Stimulated activated CD8-positive, alpha-beta memory T cell treated with anti-CD3 and anti-CD28 coated beads, Interleukin-7, amount 100 ng/mL, for 4 hours (primary cell): ENCODE measurements at places on chromosomes 11 and 22.

DNA sequence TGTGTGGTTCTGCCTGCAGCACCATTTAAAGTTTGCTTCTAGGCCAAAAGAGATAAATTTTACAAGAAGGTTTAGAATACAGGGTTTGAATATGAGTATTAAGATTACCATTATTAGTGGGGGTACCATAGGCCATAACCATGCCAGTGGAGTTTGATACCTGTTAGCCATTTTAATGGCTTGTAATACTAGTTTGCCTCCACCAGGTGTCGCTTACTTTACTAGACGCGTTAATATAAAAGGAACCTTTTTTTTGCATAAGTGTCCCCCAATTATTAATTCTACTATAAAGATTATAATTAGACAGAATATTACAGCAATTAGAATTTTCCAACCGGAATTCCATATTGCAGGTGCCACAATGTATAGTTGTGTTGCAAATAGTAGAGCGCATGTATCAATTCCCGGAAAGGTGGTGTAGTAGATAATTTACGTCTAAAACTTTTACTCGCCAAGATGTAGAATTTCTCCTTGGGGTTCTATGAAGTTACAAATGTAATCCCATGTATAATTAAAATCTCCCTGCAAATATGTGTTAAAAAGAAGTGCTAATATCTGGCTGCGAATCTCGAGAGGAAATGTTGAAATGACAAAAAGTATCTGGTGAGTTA, 16.1 kb downstream of the MS4A6E start:
- no peak for DNase-seq

GRCh38 chr11:126733685-126734084, 266.9 kb downstream of the KIRREL3 start:
- no peak for DNase-seq

DNA sequence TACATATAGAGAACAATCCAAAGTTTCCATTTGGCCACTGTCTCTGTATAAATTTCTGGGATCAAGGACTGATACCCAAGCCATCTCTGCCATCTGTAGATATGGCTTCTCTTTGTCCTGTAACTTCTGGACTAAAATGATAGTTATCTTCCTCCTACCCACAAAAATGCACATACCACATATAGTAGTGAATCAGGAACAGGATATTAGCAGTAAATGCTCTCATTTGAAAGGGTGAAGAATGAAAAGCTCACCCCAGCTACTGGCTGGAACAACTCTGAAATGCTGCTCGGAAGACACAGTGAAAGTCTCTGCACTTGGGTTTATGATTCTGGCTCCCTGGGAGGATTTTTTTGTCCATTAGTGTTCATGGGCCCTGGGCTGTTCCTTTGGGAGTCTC, 856.4 kb upstream of the LRRC4C start:
- DNase-seq: no peak

- DNase-seq: no peak
Measured at GRCh38 chr11:111367411-111368284, 11.4 kb downstream of the POU2AF1 start.

- DNase-seq: no peak
Measured at GRCh38 chr22:16953206-16954059, 54.6 kb downstream of the GAB4 start.

GRCh38 chr22:49735901-49736421, 91.7 kb downstream of the BRD1 start:
- no peak for DNase-seq

DNA sequence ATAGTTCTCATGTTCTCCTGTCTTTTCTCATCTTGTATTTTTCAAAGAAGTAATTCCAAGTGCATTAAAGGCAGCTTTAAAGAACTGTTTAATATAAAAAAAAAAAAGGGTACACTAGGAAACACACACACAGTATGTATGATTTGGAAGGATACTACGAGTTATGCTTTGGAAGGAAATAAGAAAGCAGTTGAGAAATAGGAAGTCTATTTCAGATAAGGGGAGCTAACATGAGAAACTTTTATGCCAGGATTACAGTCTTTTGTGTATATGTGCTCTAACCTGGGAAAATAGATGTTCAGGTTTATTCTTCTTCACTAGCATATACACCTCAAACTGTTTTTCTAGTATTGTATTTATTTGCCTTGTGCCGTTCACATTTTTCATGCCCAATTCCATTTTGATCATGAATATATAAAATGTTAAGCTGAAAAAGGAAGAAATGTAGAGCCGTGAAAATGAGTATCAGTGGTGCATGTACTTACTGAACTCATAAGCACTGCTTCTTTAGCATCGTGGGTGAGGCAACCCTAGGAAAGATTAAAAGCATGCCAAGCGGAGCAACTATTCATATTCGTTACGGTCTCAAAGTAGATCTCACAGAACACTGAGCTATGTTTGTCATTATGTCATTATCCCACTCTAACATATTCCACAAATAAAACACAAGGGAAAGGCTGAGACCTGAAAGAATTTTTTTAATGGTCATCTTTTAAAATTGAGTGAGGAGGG, 59.6 kb downstream of the GUCY1A2 start:
- DNase-seq: no peak

- no peak for DNase-seq
Measured at GRCh38 chr22:20859615-20860014, 808 bp downstream of the SNAP29 start.

DNA sequence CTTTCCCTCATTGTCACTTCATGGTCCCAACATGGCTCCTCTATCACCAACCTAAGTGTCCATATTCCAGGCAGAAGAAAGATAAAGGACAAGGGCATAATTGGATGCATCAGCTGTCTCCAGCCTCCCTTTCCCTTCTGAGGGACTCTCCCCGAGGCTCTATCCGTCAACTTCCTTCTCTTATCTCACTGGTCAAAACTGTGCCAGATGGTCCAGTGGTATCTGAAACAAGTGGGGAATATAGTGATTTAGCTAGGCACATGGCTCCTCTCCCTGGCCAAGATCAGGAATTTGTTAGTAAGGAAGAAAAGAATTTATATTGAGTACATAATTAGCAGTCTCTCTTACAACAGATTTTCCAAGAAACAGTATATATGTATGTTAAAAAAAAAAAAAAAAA, 12.6 kb upstream of the SPON1 start:
- no peak for DNase-seq

DNA sequence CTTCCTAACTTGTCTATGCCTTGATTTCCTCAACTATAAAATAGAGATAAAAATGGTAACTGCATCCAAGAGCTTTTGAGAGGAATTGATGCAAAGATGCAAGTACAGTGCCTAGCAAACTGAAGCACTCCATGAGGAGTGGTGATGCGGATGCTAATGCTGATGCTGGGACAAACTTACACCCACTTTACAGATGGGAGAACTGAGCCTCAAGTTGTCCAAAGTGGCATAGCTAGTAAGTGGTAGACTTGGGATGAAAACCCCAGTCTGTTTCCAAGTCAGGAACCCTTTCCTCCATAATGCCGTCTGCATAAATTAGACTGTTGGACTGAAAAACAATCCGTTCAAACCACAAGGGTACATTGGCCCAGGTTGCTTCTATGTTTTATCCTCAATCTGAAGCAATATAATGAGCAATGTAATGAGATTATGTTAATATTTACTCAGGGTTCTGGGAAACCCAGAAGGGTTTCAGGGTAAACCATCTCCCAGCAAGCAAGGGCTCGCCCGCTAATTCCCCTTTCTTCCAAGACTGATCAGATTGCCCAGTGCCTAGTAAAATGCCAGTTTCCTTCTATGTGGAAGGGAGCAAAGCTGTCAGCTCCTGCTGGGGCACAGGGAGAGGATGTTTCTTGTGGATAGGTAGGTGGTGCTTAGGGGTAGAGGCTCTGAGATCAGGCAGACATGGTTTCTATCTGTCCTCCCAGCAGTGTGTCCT, 10.4 kb upstream of the EHF start:
- no peak for DNase-seq

- no peak for DNase-seq
Measured at GRCh38 chr11:11622340-11622706, 518 bp upstream of the GALNT18 start.

DNA sequence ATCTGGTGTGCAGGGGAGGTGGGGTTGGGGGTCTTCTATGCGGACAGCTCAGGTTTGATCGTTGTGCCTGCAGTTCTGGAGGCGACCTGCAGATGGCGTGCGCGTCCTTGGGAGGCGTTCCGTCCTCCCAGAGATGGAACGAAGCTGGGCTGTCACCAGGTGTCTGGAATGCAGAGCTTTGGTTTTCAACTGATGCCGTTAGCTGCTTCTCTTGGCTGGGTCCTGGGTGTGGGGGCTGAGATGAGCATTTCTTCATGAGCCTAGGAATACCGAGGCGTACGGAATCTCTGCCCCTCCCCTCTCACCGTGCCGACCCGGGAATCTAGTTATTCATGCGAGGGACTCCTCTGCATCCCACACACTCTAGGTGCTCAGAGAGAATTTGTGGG, 98.6 kb downstream of the CEP164 start:
- DNase-seq: peak; percentile 24

GRCh38 chr11:27020751-27021150, 19.9 kb upstream of the BBOX1 start:
- no peak for DNase-seq

GRCh38 chr11:66892911-66893310, 36.0 kb downstream of the LRFN4 start:
- DNase-seq: no peak

DNA sequence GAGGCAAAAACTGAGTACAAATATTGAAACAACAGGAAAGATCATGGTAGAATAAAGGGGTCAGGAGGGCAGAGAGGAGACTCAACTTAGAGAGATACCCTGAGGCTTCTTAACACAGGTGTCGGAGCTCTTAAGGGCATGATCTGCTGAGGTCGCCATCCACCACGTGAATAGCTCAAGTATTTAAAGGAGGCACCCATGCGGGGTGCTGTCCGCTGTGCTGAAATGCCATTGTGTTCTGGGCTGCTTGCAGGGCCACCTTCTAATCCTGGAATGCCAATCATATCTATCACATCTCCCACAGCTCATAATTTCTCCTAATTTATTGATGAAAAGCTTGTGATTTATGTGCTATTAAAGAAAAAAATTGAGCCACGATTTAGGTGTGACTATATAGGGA, 90.2 kb downstream of the SEZ6L start:
- DNase-seq: no peak

DNA sequence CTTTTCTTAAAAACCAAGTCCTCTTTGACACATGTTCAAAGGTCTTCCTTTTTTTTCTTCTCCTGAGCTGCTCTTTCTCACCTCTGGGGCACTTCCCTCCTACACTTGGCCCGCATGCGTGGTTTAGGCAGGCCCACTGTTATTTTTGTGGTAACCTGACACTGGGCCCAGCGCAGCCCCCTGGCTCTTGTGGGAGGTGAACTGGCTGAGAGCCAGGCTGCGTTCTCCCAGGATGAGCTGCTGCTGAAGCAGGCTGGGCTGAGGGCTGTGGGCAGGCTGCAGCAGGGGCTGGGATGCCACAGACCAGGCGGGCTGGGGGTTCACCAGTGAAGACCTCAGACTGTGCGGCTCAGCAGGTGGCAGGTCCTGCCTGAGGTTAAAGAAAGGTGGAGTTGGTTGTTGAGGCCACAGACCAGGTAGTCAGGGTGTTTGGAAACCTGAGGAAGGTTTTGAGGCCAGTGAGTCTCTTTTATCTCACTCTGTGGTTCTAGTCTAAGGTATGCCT, 72.4 kb downstream of the TEAD1 start:
- DNase-seq: no peak

DNA sequence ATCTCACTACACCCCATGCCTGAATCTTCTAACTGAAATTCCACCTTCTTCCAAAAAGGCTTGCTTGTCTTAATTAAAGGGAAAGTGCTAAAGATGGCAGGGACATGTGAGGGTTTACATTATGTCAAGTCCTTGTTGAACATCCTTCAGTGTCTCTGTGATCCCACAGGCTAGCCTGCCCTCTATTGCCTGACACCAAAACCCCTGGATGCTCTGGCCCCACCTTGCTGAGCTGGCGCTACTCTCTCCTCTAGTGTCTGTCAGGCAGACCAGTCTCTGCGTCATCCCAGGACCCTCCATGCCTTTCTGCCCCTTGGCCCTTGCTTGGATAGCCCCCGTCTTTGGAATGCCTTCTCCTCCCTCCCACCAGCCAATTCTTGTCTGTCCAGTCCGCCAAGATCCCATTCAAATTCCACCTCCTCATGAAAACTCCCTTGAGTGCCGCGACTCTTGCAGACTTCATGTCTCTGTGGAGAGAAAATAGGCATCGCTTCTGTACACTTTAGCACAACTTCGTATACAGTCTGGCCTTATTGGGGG, 69.3 kb downstream of the PKNOX2 start:
- DNase-seq: no peak

- DNase-seq: no peak
Measured at GRCh38 chr22:17237038-17237668, 17.9 kb upstream of the ADA2 start.

- DNase-seq: no peak
Measured at GRCh38 chr11:20211691-20212090, 51.4 kb upstream of the DBX1 start.

DNA sequence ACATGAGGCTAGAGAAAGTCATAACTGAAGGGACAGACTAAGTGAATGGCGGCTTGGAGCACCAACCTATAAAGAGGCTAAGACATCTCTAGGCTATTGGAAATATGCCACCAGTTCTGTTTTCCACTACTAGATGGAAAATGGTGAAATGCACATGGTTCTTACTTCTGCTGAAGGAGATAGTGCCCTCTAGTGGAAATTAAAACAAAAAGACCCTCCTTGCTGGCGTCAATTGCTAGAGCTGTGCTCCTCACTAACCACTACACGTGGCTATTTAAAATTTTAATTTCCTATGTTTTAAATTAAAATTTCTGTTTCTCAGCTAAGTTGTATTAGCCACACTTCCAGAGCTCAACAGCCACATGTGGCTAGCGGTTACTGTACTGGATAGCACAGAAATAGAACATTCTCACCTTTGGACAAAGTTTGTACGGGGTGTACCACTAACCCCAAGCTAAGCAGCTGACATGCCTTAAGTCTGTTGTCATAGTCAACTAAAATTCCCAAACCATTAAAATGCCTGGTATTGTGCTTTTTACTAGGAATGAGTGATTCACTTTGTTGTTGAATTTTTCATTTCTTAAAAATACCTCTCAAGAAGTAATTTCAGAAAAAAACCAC, 34.1 kb upstream of the CALCA start:
- no peak for DNase-seq

- no peak for DNase-seq
Measured at GRCh38 chr11:34395916-34396550, 38.2 kb upstream of the ABTB2 start.

DNA sequence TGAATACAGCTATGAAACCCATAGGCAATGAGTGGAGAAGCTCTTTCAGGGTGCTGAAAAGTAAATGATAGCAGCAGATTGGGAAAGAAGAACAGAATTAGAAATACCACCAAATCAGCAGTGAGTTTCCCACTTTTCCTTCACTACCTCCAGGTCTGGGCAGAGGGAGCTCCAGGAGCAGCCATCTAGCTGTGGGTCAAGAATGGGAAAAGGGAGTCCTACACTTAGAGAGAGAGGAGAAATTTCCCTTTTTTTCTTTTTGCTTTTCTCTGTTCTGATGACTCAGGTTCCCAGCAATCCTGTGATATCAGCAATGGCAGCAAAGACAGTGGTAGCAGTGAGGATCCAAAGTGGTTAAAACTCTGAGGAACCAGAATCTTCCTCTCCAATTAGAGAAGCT, 263.9 kb downstream of the NXPE2 start:
- no peak for DNase-seq

- DNase-seq: no peak
Measured at GRCh38 chr11:5597953-5598352, 1.5 kb downstream of the TRIM6 start.
